ENCODE measurements at places on chromosomes 2 and 18.

DNA sequence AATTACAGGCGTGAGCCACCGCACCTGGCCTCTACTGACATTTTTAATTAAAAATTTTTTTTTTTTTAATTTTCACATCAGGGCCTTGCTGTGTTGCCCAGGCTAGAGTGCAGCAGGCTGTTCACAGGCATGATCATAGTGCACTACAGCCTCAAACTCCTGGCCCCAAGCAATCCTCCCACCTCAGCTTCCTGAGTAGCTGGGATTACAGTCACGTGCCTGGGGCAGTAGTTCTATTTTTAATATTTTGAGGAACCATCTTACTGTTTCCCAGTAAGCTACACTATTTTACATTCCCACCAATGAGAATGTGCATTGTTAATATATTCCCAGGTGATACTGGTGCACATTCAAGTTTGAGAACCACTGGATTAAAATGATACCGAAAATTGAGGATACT lies 92.7 kb downstream of the WDSUB1 start:
- no peak for DNase-seq

GRCh38 chr2:219976871-219977270 lies 349.4 kb downstream of the SLC4A3 start:
- DNase-seq = no peak

- DNase-seq = no peak
These were observed 111.5 kb downstream of the MEP1B start for GRCh38 chr18:32301361-32301760.

DNA sequence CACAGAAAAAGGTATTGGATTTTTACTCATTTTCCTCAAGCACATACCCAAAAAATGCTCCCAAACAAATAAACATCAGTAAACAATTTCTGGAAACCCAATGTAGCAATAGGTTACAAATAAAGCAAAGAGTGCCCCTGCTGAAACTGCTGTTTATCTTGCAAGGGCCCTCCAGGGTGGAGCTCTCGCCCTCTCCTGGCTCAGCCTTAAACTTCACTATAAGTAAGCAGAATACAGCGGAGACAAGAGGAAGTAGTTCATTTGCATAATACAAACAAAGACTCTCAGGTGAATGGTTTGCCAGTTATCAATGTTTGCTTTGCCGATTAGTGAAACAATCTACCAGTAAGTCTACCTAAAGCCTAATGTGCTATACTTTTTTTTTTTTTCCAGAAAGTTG lies 437.6 kb downstream of the DLGAP1 start:
- DNase-seq = no peak

DNA sequence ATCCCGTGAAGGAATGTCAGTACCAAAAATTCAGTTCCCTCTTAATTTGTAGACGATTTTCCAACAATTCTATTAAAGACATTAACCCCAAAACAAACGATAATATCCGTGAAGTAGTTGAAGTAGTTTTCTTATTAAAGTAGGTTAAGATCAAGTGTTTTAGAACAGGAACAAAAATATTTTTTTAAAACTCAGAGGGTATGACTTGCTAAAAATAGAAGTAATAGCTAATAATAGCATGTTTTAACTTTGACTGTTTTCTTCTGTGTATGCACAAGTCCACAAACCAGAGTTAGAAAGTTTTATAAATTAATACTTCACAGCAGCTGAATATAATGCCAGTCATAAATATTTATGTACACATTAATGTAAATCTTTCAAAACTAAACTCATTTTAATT lies 2.4 kb downstream of the DNAJC10 start:
- no peak for DNase-seq

GRCh38 chr2:239326831-239327535 lies 73.8 kb downstream of the HDAC4 start:
- DNase-seq = peak; percentile 64

DNA sequence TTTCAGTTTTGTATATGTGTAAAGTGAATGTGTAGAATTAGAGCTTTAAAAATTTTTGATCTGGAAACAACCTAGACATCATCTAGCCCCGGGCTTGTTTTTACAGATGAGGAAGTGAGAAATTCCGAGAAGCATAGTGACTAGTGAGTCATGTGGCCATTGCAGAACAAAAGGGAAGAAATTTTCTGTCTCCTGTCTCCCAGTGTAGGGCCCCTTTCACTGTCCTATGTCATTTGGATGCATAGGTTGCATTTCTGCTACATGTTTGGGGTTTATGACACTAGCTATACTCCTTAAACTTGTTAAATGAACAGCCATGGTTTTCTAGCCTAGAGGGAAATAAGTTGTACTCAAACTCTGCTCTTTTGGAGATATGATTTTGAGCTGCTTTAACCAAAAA lies 84.6 kb downstream of the PLCL1 start:
- no peak for DNase-seq

Data from stimulated activated CD4-positive, alpha-beta T cell treated with anti-CD3 and anti-CD28 coated beads, TNF-alpha, amount 100 ng/mL, for 48 hours (primary cell).